ENCODE measurements at places on chromosomes 6 and 20.

DNA sequence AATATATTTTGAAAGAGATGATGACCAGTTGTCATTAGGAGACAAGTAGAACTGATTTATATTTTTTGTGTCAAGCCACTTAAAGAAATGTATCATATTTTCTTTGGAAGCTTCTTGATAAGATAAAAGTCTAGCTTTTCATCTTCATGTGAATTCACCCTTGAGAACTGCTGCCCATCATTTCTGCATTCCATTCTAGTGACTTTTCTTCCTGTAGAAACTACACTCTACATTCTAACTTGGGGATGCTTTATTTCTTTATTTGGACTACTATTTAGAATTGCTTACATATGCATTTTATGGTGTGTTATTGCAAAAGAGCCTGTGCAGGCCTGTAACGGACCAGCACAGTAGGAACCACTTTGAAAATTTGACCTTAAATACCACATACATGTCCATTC lies 335.0 kb upstream of the KCNQ5 start:
- no peak for DNase-seq

DNA sequence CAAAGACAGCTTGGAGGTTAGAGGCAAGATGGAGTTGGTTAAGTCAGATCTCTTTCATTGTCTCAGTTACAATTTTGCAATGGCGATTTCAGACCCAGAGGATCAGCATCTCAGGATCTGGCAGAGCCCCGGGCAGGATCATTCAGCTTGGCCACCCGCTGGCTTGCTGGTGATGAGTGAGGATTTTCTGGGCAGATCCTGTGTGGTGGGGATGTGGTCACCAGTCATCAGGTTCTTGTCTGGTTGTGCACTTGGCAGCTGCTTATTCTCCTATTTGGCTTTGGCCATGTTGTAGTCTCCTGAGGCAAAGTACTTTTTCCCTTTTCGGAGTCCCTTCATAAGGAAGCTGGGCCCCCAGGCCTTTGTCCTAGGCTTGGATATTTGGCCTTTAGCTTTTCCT lies 953.9 kb downstream of the KIF16B start:
- no peak for DNase-seq

- DNase-seq: no peak
Observed at GRCh38 chr6:125781314-125781868, 9.4 kb upstream of the NCOA7 start.

DNA sequence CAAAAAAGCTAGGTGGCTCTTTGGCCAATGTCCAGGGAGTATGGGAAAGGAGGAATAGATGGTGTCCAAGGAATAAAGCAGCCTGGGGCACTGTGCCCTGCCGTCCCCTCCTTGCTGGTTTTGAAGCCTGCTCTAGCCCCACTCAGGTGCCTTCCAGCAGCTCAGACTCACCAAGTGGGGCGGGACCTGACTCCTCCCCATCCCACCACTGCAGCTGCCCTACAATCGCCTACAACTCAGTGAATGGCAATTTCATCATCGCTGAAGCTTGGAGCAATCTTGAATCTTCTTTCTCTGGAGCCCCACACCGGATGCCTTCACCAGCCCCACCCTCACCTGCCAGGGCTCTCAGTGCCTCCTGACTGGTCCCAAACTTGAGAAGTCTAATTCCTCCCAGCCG lies 56.4 kb upstream of the NXT1 start:
- no peak for DNase-seq

- DNase-seq: no peak
Observed at GRCh38 chr6:31204751-31205145, 34.3 kb upstream of the POU5F1 start.

GRCh38 chr6:90199900-90200299 lies 96.7 kb downstream of the BACH2 start:
- DNase-seq: no peak

- DNase-seq: peak; percentile 38
Observed at GRCh38 chr20:64068386-64069208, 5.6 kb downstream of the TCEA2 start.

DNA sequence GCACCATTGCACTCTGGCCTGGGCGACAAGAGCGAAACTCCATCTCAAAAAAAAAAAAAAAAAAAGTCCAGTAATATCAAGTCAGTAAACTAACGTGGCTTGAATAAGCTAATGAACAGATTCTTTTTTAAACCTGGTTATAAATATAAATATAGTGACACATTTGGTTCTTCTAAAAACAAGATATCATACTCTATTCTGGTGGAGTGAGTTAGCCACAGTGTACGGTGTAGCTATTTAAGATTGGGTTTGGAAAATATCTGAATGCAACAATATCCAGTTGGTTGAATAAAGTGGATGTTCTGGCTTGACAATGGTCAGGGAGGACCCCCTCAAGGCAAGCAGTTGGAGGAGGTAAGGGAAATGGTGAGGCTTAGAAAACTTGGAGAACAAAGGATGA lies 5.9 kb upstream of the DEK start:
- no peak for DNase-seq

GRCh38 chr6:136158971-136159370 lies 91.1 kb downstream of the MTFR2 start:
- DNase-seq: no peak

GRCh38 chr6:138795809-138796603 lies at the start of gene ECT2L:
Gene ECT2L, plus strand, starts transcription at chr6:138796087. Its CDS starts 17,188 bp downstream, at chr6:138813275.
- peak; percentile 77 for DNase-seq

DNA sequence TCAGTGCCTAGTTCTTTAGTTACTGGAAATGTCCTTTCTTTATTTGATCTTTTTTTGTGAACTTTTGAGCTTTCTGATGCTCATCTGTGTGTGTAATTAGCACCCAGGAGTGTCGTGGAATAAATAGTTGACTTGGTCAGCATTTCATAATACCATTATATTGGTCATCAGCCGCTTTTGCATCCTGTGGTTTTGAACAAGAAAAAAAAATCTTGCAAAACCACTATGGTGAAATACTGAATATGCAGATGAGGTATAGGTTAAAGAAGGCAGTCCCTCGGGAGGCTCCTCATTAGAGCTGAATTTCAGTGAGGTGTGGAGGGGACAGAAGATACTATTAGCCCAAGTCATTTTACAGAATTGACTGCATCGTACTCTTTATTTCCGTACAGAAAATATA lies 90.1 kb downstream of the FOXO3 start:
- no peak for DNase-seq

- peak; percentile 59 for DNase-seq
Observed at GRCh38 chr6:5203546-5203945, 57.2 kb downstream of the LYRM4 start.

DNA sequence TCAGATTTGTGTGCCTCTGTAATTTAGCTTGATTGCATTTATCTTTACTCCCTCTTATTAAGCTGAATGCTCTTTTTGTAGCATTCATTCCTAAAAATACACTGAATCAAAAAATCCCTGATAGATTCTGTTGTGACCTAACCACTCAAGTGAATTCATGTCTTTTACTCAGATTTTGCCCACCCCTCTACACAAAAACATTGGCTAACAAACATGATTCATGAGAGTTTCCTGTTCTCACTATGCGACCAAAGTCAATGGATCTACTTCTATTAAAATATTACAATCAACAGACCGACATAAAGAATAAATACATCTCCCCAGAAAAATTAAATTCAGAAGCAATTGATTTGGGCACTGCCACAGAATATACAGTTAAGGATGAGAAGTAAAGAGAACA lies 99.5 kb upstream of the THEMIS start:
- DNase-seq: no peak

GRCh38 chr20:2767768-2768631 lies 32.4 kb downstream of the CPXM1 start:
- peak; percentile 83 for DNase-seq

DNA sequence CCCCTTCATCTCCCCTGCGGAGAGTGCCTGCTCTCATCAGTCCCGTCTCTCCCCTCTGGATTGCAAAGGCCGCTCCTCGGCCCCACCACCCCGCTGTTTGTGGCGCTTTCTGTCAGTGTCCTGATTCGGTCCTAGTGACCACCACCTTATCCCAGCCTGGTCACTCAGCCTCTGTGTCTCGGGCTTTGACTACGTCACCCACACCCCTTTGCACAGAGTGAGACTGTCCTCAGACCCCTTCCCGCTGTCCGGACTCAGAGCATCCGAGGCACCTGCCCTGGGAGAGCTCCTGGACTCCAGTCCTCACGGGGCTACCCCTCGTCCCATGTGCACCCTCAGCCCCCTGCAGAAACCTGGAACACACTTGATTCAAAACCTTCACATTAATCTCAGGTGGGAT lies 380.2 kb downstream of the TAF4 start:
- no peak for DNase-seq

DNA sequence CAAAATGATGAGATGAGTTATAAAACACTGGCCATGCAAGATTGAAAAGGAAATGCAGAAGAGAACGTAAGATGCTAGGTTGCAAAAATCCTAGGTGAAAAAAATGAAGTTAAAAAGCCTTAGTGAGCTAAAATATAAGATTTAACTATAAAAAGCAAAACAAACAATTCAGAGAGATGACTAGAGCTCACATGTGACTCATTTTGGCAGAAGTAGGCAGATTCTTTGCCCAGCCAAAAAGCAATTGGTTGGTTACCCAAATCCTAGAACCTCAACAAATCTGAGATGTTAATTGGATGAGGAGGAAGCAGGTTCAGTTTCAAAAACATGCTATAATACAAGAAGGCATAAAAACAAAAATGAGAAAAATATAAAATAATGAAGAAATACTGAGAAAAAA lies 249.1 kb downstream of the OGFRL1 start:
- no peak for DNase-seq

DNA sequence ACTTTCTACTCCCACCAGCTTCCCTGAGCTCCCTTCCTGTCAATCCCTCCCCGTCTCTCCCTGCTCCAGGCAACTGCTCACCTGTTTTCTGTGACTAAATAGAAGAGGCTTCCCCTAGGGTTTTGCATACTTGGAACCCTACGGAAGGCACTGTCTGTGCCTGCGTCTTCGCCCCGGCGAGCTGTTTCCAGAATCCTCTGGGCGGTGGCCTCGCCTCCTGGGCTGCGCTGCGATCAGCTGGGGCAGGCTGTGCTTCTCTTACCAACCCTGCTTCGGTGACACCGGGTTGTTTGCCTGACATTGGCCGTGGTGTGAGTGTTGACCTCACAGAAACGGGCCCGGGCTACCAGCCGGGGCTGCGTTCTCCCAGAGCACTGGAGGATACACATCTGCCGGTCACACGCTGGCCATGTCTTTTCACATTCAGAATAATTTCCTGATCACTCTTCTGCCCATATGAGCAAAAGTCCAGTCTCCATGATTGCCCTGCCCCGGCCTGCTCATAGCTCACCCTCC lies 29.4 kb upstream of the CCR6 start:
- no peak for DNase-seq

DNA sequence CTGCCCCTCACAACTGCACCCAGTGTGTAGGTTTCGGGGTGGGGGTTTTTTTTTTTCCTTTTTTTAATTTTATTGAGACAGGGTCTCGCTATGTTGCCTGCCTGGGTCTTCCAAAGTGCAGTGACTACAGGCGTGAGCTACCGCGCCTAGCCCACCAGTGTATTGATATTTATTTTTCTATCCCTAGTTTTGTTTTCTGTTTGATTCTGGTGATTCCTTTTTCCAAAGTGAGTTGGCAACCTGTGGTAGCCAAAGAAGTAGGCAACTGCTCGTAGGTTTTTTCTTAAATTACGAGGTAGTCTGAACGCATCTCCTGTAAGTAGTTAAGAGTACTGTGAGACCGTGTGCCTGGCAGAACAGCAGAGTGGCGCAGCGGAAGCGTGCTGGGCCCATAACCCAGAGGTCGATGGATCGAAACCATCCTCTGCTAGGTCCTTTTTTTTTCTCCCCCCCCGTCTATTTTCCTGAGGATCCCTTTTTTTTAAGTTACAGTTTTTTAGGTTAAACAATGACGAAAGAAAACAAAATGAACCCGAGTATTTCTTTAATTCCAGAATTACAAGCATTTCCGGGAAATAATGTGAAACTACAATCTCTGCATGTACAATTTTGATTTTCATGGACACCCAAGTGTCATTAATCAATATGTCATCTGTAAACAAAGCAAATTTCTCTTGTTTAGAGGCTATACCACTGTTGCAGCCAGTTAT lies 78.7 kb upstream of the BTN3A2 start:
- peak; percentile 83 for DNase-seq
